Left ventricle myocardium inferior (tissue), 1 donor: ENCODE measurements at places on chromosomes 7 and 10. TPM values are rescaled to one million over a fixed set of nuclear protein-coding genes. Genes with fewer than 3 reads are reported as not detected.

- DNase-seq = no peak
- H3K4me3 ChIP-seq = peak overlapping the region; percentile 81
- H3K27ac ChIP-seq = peak overlapping the region; percentile 98
- H3K27me3 ChIP-seq = no peaks in the 10 kb centered on the region
- no peaks in the 10 kb centered on the region for H3K36me3 ChIP-seq
Measured at GRCh38 chr7:87154166-87154565, 1.9 kb downstream of the DMTF1 start.

- H3K27ac ChIP-seq = peak overlapping the region; percentile 76
- DNase-seq = peak; percentile 86
- no peaks in the 10 kb centered on the region for H3K27me3 ChIP-seq
- H3K4me1 ChIP-seq = peaks cover 14% of the 10 kb centered on the region
Measured at GRCh38 chr10:69421611-69422308, 5.0 kb upstream of the TACR2 start.

- H3K4me1 ChIP-seq = peaks cover 13% of the 10 kb centered on the region
- no peak for DNase-seq
- H3K36me3 ChIP-seq = no peaks in the 10 kb centered on the region
- H3K27ac ChIP-seq = peak overlapping the region; percentile 45
- H3K27me3 ChIP-seq = no peaks in the 10 kb centered on the region
Measured at GRCh38 chr10:6033954-6034353, 28.2 kb downstream of the IL2RA start.

- no peaks in the 10 kb centered on the region for H3K4me1 ChIP-seq
- no peak for DNase-seq
- H3K36me3 ChIP-seq = peaks cover 7% of the 10 kb centered on the region
- no peak overlapping the region for H3K27ac ChIP-seq
- no peak overlapping the region for H3K4me3 ChIP-seq
Measured at GRCh38 chr10:127266431-127266830, 70.0 kb upstream of the INSYN2A start.

DNA sequence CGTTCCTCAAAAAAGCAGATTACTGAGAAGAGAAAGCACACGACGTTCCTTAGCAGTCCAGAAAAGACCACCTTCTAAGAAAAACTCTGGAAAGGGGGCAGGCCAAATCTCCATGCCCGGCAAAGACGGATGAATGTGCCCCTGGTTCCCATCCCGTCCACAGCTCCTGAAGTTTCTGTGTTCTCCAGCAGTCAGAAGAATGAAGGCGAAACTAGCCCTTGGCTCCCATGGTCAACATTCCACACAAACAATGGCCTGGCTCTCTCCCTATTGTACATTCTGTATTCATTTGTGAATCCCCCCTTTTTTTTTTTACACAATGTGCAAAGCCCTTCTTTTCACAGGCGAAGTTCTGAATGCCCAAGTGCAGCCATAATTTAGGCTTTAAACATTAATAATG lies 5.3 kb downstream of the CTBP2 start:
- peak overlapping the region; percentile 93 for H3K4me3 ChIP-seq
- peak overlapping the region; percentile 98 for H3K27ac ChIP-seq
- H3K4me1 ChIP-seq = peaks cover 87% of the 10 kb centered on the region
- no peaks in the 10 kb centered on the region for H3K27me3 ChIP-seq
- no peaks in the 10 kb centered on the region for H3K36me3 ChIP-seq

DNA sequence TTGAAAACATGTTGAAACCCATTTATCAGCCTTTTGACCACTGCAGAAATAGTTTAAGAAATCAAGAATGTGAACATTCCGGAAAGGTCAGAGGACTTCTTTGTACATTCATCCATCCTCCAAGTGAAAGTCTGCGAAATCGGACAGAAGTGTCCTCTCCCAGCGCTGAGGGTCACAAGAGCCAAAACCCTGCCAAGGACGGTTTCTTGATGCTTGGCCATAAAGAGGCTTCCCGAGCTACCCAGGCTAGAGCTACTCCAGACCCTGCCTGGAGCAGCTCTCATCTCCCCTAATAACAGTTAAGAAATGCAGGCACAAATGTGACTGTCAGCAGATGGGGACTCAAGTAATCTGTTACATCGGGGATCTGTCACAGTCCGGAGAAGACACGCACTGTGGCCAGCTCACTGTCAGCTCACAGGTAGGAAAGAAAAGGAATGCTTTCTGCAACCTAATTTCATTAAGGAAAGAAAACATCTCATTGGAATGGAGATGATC lies 4.5 kb upstream of the CYTH3 start:
- no peaks in the 10 kb centered on the region for H3K27me3 ChIP-seq
- H3K27ac ChIP-seq = no peak overlapping the region
- H3K4me3 ChIP-seq = no peak overlapping the region
- no peak for DNase-seq
- H3K36me3 ChIP-seq = no peaks in the 10 kb centered on the region

- H3K27me3 ChIP-seq = no peaks in the 10 kb centered on the region
- no peak for DNase-seq
- no peaks in the 10 kb centered on the region for H3K36me3 ChIP-seq
- H3K4me3 ChIP-seq = no peak overlapping the region
Measured at GRCh38 chr7:3232228-3232627, 68.8 kb upstream of the SDK1 start.

GRCh38 chr10:24849501-24850299 lies 102.7 kb downstream of the PRTFDC1 start:
- peaks cover 4% of the 10 kb centered on the region for H3K4me1 ChIP-seq
- H3K27me3 ChIP-seq = no peaks in the 10 kb centered on the region
- no peaks in the 10 kb centered on the region for H3K36me3 ChIP-seq
- DNase-seq = no peak
- H3K27ac ChIP-seq = no peak overlapping the region
- H3K4me3 ChIP-seq = no peak overlapping the region

DNA sequence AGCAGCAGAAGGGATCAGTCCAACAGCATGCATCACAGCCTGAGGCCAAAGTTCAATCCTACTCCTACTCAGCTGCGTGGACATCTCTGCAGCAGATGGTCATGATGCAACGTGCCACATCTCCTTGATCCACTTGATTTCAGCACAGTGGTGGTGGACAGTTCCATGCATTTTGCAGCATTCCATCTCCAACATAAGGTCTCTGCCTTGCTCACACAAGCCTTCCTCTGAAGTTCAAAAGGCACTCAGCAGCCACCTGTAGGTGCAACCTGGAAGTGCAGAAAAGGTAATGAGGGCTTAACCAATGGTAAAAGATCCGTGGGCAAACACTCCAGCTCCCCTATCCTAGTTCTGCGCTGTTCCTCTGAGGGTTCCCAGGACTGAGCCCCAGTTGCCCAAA lies 57.5 kb upstream of the CHCHD3 start:
- no peak overlapping the region for H3K4me3 ChIP-seq
- no peak overlapping the region for H3K27ac ChIP-seq
- peaks cover 42% of the 10 kb centered on the region for H3K27me3 ChIP-seq
- no peaks in the 10 kb centered on the region for H3K4me1 ChIP-seq

DNA sequence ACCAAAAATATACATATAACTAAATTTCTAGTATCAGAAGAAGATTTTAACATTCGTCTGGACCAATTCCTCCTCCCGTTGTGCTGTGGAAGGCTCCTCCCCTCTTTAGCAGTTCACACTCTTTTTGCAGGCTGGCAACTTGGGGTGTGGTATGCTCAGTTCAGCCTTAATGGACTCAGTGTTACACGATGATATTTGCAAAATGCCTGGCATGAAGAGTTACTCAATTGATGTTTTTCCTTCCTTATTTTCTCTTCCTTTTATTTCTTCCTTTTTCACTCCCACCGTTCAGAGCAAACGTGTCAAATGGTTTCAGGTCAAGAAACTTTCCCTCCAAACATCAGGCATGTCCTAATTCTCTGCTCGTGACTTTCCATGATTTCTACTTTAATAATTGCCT lies 248.3 kb downstream of the PHF14 start:
- no peaks in the 10 kb centered on the region for H3K4me1 ChIP-seq
- H3K4me3 ChIP-seq = no peak overlapping the region
- H3K36me3 ChIP-seq = no peaks in the 10 kb centered on the region
- no peak for DNase-seq
- H3K27me3 ChIP-seq = no peaks in the 10 kb centered on the region
- H3K27ac ChIP-seq = no peak overlapping the region

GRCh38 chr10:99748823-99749451 lies 16.9 kb downstream of the CUTC start:
- H3K4me1 ChIP-seq = peaks cover 16% of the 10 kb centered on the region
- peaks cover 95% of the 10 kb centered on the region for H3K36me3 ChIP-seq
- H3K4me3 ChIP-seq = no peak overlapping the region
- no peak for DNase-seq
- peak overlapping the region; percentile 11 for H3K27ac ChIP-seq
- H3K27me3 ChIP-seq = no peaks in the 10 kb centered on the region

DNA sequence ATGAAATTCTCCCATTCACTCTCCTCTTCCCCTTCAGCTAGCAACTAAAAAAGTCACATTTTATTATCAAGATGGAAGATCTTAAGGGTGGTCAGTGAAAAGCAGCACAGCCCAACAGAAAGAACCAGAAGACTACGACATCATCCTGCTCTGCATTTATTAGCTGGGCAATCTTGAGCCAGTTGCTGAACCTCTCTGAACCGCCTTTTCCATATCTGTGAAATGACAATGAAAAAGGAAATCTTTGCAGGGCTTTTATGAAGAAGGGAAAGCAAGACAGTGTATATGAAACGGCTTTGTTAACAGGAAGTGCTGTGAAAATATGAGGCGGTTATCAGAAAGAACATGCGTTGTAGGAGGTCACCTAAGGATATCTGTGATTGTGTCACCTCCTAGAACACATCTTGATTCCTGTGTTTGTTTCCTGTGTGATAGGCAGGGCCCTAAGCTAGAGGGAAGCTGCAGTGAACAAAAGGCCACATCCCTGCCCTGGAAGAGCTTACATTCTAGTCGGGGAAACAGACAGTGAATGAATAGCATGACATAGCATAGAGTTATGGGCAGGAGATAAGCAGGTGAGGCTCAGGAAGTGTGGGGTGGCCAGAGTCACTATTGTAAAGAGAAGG lies 36.0 kb upstream of the KCNMA1 start:
- no peak overlapping the region for H3K27ac ChIP-seq
- no peaks in the 10 kb centered on the region for H3K4me1 ChIP-seq
- H3K36me3 ChIP-seq = no peaks in the 10 kb centered on the region

DNA sequence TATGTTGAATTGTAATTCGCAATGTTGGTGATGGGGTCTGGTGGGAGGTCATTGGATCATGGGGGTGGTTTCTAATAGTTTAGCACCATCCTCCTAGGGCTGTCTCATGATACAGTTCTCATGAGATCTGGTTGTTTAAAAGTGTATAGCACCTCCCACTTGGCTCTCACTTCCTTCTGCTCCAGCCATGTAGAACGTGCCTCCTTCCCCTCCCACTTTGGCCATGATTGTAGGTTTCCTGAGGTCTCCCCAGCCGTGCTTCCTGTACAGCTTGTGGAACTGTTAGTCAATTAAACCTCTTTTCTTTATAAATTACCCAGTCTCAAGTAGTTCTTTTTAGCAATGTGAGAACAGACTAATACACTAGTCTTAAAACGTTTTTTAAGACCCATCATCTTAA lies 15.6 kb upstream of the HECW1 start:
- H3K4me1 ChIP-seq = no peaks in the 10 kb centered on the region
- peaks cover 21% of the 10 kb centered on the region for H3K27me3 ChIP-seq
- H3K36me3 ChIP-seq = no peaks in the 10 kb centered on the region
- no peak overlapping the region for H3K4me3 ChIP-seq

DNA sequence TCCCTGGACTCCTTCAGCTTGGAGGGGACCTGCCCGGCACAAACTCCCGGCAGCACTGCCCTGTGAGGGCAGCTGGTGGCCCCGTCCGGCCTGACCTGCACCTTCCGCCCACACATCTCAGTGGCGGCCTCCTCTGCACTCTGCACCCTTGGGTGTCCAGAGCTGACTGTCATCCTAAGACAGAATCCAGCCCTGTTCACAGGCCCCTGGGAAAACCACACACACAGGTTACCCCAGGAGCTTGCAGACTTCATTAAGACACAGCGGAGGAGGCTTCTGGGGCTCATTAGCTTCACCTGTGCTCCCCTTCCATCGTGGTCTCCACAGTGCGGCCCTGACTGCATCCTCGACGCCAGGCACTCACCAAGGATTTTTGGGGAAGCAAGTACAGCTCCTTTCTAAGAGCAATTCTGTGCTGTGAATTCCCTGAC lies 51.5 kb upstream of the SHH start:
- peaks cover 66% of the 10 kb centered on the region for H3K27me3 ChIP-seq
- no peaks in the 10 kb centered on the region for H3K36me3 ChIP-seq
- peaks cover 12% of the 10 kb centered on the region for H3K4me1 ChIP-seq
- no peak for DNase-seq

DNA sequence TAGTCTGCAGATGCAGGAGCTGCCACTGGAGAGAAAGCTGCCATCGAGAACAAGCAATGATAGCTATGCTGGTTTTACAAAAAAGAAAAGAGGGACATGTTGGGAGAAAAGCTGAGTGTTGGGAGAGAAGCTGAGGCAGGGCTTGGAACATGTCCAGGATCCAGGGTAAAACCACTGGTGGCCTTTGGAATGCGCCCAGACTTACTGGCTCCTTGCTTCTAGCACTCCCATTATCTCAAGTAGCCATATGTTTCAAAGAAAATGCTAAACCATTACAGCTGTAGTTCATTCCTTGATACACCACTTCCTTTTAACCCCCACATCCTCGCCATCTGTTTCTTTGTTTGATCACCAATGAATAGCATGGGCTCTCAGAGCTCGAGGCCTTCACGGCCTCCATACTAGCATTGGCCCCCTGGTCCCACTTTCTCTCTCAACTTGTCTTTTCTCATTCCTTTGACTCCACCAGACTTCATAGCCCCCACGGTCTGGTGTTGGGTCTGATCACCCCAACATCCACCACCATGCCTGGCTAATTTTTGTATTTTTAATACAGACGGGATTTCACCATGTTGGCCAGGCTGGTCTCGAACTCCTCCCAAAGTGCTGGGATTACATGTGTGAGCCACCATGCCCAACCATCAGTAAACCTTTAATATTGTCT lies 23.8 kb upstream of the PLAC9 start:
- H3K4me1 ChIP-seq = peaks cover 41% of the 10 kb centered on the region
- H3K4me3 ChIP-seq = no peak overlapping the region

DNA sequence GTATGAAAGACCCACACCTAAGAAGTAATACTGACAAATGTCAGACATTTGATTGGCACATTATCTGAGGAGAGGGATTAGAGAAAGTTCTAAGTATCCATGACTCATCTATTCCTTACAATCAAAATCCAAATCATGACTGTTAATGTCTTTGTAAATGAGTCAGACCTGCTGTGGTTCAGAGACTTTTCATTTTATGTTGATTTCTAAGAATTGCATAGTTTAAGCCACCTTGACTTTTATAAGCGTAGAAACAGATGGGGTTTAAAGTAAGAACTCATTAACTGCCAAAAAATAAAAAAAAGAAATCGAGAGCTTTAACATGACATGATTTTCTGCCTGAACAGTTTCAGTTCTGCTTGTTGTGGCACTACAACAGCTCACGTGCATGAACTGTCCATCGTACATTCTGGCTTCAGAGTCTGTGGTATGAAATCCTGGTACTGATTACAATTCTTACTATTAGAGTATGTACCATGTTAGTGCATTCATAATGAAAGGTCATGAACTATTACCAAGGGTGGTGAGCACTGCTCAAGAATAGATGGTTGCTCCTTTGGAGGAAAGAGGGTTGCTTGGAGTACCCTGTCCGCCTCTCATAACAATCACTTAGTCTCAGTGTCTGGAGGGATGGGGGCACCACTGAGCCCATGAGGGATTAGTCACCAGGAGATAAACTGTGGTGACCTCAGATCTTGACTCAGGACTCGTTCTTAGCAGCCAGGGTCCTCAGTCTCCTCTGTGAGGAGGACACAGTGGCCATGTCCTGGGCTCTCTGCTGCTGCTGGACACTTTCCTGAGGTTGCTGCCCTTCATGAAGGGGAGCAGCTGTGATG lies 42.2 kb downstream of the ACSM6 start:
- H3K4me3 ChIP-seq = no peak overlapping the region
- no peak overlapping the region for H3K27ac ChIP-seq
- no peaks in the 10 kb centered on the region for H3K27me3 ChIP-seq

Gene TASOR2
- 39.9 TPM for total RNA-seq

Gene GPRIN2
- total RNA-seq = not detected

Gene CALCR
- 0.08 TPM for total RNA-seq

Gene GRID2IP
- total RNA-seq = not detected

Gene RPEL1
- not detected for total RNA-seq

Gene EPO
- total RNA-seq = not detected

Gene CYP26A1
- total RNA-seq = not detected

Gene FAM24B
- total RNA-seq = 0.55 TPM

Gene MEST
- total RNA-seq = 4.9 TPM
